ENCODE measurements at places on chromosomes 7 and 10.
A peak's percentile ranks its signal among the peaks of the same experiment; 100 is the strongest.

DNA sequence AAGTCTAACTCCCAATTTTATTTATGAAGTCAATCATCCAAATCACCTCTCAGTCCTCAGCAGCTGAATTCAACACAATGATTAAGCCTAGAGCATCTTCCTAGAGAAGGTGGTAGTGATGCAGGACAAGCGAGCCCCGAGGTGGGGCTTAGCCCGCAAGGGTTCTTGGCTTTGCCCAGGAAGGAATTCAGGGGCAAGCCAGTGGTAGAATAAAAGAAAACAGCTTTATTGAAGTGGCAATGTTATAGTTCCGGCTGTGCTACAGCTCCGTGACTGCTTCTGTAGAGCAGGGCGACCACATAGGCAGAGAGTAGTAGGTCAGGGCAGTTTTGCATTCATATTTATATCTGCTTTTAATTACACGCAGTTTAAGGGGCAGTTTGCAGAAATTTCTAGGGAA is 18.1 kb downstream of the IL2RA start:
- DNase-seq, result no peak

- peak; percentile 3 for DNase-seq
Observed at GRCh38 chr10:98349508-98349922, 65.5 kb downstream of the PYROXD2 start.

DNA sequence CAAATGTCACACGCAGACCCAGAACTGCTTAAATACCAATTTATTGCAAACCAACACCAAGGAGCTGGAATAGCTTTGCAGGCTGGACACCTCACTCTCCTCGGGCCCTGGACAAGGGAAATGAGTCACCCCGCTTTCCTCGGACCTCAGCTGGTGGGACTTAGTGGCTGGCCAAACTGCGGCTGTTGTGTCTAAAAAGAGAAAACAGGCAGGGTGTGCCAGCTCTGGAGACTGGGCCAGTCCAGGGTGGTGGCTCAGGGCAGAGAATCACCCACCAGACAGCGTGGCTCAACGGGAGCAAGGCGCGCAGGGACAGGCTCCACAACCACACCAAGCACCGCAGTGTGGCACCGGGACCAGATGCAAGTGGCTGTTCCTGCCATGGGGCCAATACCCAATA is 58.2 kb upstream of the CAMK2B start:
- DNase-seq, result peak; percentile 67

- DNase-seq, result no peak
Observed at GRCh38 chr7:150340875-150341262, 560 bp downstream of the RARRES2 start.

DNA sequence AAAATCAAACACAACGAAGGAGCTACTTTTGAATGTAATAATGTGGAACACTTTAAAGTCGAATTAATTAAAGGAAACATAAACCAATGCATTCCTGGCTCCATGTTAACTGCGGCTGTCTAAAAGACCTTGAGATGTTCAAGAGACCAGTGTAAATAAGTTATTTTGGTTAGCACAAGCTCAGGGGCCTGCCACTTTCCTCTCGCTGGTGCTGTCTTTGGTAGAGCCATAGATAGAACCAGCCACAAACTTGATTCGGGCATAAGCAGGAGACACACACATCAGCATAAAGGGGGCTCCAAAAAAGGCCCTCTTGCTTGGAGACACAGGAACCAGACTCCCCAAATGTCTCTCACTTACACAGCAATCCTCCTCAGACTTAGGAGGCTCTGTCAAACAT is 121.6 kb upstream of the TBX20 start:
- no peak for DNase-seq

DNA sequence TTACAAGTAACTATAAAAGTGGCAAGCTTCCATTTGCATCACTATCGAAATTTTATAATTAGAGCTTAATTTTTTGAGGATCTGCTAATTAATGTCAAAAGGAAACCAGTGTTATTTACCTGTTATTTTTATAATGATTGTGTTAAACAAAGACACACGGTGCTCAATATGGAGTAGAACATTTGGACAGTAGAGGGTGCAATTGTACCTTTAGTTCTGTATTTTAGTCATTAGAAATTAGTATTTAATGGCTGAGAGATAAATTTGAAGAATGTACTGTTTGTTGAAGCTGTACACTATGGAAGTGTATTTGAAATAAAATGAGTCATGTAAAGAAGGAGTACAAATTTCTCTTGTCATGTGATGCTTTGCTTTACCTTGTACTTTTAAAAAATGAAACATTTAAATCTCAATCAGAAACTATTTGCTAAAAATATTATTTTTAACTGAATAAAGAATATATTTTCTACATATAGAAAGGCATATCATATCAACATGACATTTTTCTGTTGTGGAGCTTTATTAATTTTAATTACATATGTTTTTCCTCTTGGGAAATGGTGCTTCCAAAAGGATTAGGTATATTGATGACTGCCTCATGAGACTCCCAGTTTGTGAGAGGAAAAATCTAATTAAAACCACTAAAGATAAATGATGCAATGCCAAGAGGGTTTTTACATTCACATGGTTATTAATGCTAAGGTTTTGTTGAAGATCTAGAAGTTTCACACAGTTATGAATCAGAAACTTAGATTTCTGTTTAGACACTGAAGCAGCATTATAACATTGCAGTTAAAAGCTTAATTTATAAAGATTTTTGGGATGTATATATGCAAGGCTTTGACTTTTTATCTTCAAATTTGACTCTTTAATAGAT is 10.4 kb upstream of the PRKG1 start:
- peak; percentile 11 for DNase-seq

GRCh38 chr7:111952783-111953182 is 253.4 kb downstream of the DOCK4 start:
- DNase-seq, result no peak

- DNase-seq, result no peak
Observed at GRCh38 chr7:151693140-151693539, 173.4 kb upstream of the RHEB start.

DNA sequence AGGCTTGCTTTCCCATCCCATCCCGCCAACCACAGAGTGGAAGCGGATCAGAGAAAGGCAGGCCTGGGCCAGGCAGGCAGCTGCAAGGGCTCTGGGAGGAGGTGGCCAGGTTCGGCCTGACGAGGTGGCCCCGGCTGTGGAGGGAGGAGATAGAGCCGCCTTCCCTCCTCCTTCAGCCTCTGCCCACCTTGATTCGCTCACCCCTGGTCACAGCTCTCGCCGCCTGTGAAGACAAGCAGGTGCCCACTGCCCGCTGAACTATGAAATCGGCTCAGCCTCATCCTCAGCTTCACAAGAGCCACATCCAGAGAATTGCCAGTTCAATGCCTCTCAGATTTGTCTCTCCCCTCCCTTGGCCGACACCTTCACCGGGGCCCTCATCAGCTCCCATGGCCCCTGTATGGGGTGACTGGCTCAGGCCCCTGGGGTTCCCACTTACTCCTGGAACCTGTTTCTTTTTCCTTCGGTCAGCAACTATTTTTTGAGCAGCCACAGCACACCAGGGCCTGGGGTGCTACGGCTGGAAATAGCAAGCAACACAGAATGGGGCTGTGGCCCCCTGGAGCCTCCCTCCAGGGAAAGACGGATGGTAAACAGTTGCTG is 80.0 kb upstream of the CHST15 start:
- DNase-seq, result no peak

- no peak for DNase-seq
Observed at GRCh38 chr10:75379212-75379724, 22.3 kb downstream of the ZNF503 start.

Measured in NCI-H226 (cell line).